ENCODE measurements at places on chromosomes 2 and 18. TPM values are rescaled to one million over a fixed set of nuclear protein-coding genes. Genes with fewer than 3 reads are reported as not detected.

PTPRN gene
- 1.2 TPM for total RNA-seq

SLC8A1 gene
- total RNA-seq, result 17.9 TPM

UGT1A10 gene
- total RNA-seq, result not detected

RFTN2 gene
- 1.9 TPM for total RNA-seq

OR6B2 gene
- not detected for total RNA-seq

All from myometrial cell (primary cell).